ENCODE measurements at places on chromosomes 6 and 20. TPM values are rescaled to one million over a fixed set of nuclear protein-coding genes. Genes with fewer than 3 reads are reported as not detected.

GRCh38 chr6:108133594-108134179 lies 32.1 kb upstream of the NR2E1 start:
- DNase-seq = peak; percentile 87

SPATA25 gene
- total RNA-seq = 0.59 TPM

- DNase-seq = no peak
Observed at GRCh38 chr6:25384967-25385366, 105.8 kb downstream of the CARMIL1 start.

BPIFA1 gene
- not detected for total RNA-seq
